ENCODE measurements at places on chromosomes 3 and 15. TPM values are rescaled to one million over a fixed set of nuclear protein-coding genes. Genes with fewer than 3 reads are reported as not detected.

Gene TRAIP
- total RNA-seq, result 1.2 TPM

Gene ONECUT1
- total RNA-seq, result not detected

Gene GXYLT2
- 35.1 TPM for total RNA-seq

Gene SPINK8
- not detected for total RNA-seq

Gene SAMMSON
- not detected for total RNA-seq

Gene KNL1
- 1.5 TPM for total RNA-seq

Gene NGLY1
- 24.0 TPM for total RNA-seq

Gene SLC30A4
- total RNA-seq, result 8.8 TPM

Gene CCDC174
- total RNA-seq, result 7.1 TPM
